Epithelial cell of proximal tubule (primary cell): ENCODE measurements at places on chromosomes 4 and X.

GRCh38 chrX:11953615-11954014 is 184.7 kb upstream of the FRMPD4 start:
- peak; percentile 94 for DNase-seq

DNA sequence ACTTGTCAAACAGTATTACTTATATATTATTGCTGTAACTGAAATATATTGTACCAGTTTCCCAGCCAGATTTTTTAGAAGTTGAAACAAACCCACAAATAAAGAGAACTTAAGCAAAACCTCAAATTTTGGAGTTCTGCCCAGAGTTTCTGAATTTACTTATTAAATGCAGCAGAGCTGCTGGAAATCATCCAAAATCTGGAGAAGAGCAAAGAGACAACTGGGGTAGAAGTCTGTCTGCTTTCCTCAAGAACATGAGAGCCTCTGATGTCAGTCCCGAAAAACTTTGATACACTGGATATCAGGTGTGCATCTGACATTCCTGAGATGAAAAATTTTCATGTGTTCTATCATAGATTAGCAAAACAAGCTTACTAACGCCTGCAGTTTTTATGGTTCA is 325.9 kb downstream of the NR3C2 start:
- no peak for DNase-seq

GRCh38 chrX:40543661-40544328 is 37.0 kb upstream of the ATP6AP2 start:
- DNase-seq = peak; percentile 51

GRCh38 chr4:66855956-66856355 is 689.3 kb downstream of the CENPC start:
- DNase-seq = no peak

GRCh38 chr4:105059337-105059736 is 87.3 kb upstream of the TET2 start:
- no peak for DNase-seq
